Regular cardiac myocyte (primary cell): ENCODE measurements at places on chromosomes 4 and X. TPM values are rescaled to one million over a fixed set of nuclear protein-coding genes. Genes with fewer than 3 reads are reported as not detected.

CYP2U1 gene
- total RNA-seq: 5.8 and 29.3 TPM in 2 replicates

NAA11 gene
- total RNA-seq: not detected in 2 replicates

GUCY1B1 gene
- total RNA-seq: 1.7 and 3.1 TPM in 2 replicates

CD40LG gene
- total RNA-seq: not detected in 2 replicates

STAP1 gene
- not detected in 2 replicates for total RNA-seq

SLC26A1 gene
- total RNA-seq: under 0.01 TPM in 1 of 2 replicates, not detected in the other

TRPC5OS gene
- not detected in 2 replicates for total RNA-seq

BMPR1B gene
- 0.56 and 0.77 TPM in 2 replicates for total RNA-seq

SPATA18 gene
- total RNA-seq: 8.4 and 17.2 TPM in 2 replicates

GLRB gene
- total RNA-seq: 11.7 and 31.9 TPM in 2 replicates

SRPX2 gene
- total RNA-seq: 57.9 and 171 TPM in 2 replicates

SNCA gene
- total RNA-seq: 0.56 and 0.96 TPM in 2 replicates
